ENCODE measurements at places on chromosomes 2 and 18. TPM values are rescaled to one million over a fixed set of nuclear protein-coding genes. Genes with fewer than 3 reads are reported as not detected.

GRCh38 chr2:203814661-203815540 lies 52.7 kb upstream of the CTLA4 start:
- DNase-seq, result peak; percentile 75

DNA sequence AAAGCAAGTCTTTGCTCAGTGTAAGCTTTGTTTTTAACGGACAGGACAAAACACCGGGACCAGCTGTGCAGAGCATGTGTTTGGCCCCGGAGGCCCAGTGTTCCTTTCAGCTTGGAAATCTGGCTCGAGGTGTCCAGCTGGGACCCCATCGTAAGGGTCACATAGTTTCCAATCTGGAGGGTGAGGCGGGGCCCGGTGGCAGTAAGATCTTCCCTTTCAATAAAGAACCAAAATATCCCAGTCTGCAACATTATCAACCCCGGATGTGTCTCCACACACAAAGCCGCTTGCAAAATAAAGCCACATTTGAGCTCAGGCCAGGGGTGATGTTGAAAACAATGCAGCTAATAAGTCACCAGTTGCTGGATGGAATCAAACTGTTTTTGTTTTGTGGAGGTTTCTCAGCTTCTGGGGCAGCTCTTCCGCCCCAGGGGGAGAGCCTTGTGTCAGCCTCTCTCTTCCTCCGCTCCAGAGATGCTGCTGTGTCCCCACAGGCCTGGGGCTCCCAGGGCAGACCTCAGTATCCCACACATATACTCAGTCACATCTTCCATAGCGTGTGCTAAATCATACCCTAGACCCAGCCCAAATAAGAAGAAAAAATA lies 138.6 kb upstream of the GLI2 start:
- DNase-seq, result no peak

The ANKRD39 gene
- total RNA-seq, result 2.3 TPM

DNA sequence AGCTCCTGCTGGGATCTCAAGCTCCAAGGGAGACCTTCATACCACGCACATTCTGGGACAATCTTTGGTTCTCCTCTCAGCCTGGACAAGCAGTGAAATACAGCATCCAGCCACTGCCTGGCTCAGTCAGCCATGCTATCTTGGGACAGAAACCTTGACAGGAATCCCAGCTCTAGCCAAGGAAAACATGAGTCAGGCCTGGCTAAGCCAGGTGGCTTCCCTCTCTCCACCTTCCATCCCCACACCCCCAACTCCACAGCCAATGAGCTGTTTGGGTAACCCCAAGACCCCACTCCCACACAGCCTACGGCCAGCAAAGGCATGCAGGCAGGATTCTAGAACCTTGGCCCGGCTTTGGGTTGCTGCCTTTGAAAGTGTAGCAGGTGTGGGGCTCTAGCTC lies 64.9 kb downstream of the MCFD2 start:
- no peak for DNase-seq

GRCh38 chr2:161873707-161874106 lies 200.3 kb downstream of the DPP4 start:
- no peak for DNase-seq

The HOXD12 gene
- not detected for total RNA-seq

DNA sequence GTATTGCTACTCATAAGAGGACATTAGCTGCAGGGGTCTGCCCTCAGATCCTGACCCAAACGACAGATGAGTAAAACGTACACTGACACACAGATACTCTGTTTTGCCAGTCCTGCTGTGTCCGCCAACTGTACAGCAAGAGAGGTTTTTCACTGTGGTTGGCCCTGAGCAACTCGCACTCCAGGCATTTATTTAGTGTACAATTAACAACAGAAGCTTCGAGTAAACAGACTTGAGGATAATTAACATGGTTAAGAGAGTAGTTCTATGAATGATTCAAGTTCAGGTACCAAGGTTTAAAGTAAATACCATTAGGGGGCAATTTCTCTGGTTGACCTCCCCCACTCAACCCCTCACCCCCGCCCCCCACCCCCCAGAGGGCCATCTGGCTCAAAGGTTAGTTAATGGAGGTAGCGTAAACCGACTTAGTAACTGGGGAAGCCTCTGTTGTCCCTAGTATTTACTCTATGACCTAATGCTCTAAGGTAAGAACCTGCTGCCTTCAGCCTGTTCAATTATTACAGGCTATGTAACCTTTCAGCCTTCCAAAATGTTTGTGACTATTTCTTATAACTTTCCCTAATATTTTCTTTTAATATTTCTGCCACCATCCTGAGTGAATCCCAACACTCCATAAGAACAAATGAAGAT lies 103.9 kb upstream of the XIRP2 start:
- DNase-seq, result no peak

The MYOM1 gene
- 7.8 TPM for total RNA-seq

The RTKN gene
- 9.5 TPM for total RNA-seq

GRCh38 chr18:26546875-26547645 lies 1.3 kb downstream of the KCTD1 start:
- no peak for DNase-seq

The SERPINB3 gene
- 0.21 TPM for total RNA-seq

DNA sequence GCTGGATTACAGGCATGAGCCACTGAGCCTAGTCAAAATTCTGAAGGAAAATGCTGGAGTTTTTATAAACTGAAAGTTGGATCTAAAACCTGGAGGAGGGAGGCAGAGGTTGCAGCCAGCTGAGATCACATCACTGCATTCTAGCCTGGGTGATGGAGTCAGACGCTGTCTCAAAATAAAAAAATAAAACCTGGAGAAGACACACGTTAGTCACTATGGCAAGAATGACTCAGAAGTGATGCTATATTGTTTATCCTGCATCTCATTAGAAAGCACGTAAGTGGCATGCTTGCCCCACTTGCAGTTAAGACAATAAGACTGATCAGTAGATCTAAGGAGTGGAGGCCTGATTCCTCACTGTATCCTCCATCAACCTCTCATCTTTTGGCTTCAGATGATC lies 106.6 kb upstream of the STON1 start:
- no peak for DNase-seq

The DNER gene
- total RNA-seq, result 1.2 TPM

- DNase-seq, result no peak
These were observed 8.8 kb upstream of the GBX2 start for GRCh38 chr2:236176951-236177350.

The CCDC121 gene
- 8.0 TPM for total RNA-seq

DNA sequence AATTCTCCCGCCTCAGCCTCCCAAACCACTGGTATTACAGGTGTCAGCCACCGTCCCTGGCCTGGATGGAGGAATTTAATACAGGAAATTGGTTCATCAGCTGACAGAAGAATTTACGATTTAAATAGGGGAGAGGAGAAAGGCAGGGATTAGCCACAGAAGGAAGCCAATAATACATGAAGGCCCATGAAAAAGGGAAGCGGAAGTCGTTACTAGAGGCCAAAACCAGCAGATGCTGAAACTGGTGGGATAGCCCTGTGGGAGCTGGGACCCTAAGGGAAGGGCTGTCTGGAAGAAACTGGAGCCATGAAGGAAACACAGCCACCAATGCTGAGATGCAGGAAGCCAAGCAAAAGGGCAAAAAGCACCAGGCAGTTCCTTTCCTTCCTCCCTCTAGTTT lies 163.7 kb upstream of the RMP24 start:
- no peak for DNase-seq

DNA sequence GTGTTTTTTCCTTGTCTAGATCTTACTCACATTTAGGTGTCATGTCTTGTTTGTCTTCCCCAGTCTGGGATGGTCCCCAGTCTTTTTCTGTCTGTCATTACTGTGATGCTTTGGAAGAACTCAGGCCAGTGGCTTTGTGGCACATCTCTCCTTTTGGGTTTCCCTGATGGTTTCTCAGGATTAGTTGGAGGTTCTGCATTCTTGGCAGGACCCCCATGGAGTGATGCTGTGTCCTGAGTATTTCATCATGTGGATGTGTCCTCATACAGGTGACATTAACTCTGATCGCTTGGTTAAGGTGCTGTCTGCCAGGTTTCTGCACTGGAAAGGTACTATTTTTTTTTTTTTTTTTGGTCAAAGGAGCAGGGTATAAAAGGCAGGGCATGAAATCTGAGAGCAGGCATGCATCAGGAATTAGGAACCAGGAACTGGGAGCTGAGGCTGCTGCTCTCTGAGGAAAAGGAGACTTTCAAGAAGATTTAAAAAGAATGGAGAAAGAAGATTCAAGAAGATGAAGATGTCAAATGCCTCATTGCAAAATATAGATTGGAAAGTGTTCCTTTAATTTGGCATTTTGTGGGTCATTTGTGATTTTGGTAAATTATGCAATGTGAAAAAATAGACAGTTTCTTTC lies 85.3 kb downstream of the NUP35 start:
- no peak for DNase-seq

The GALR1 gene
- total RNA-seq, result not detected

GRCh38 chr18:55054021-55054990 lies 95.0 kb upstream of the CCDC68 start:
- DNase-seq, result no peak

The OTOF gene
- not detected for total RNA-seq

GRCh38 chr2:72132981-72133720 lies 14.5 kb downstream of the CYP26B1 start:
- peak; percentile 49 for DNase-seq

DNA sequence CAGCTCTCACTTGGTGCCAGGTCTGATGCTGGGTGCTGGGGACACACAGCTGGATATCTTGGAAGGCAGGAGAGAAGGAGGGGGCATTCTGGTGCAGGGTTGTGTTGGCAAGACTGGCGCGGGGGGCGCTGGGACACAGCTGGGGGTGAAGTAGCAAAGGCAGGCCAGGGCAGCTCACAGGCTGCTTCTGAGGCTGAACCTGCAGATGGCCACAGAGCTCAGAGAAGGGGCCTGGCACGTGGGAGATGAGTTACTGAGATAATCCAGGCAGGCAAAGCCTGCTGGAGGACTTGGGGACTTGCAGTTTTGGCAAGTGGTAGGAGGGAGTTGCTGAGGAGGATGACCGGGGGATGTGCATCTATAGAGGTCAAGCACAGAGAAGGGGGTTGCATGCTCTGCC lies 16.2 kb upstream of the DGKD start:
- no peak for DNase-seq

DNA sequence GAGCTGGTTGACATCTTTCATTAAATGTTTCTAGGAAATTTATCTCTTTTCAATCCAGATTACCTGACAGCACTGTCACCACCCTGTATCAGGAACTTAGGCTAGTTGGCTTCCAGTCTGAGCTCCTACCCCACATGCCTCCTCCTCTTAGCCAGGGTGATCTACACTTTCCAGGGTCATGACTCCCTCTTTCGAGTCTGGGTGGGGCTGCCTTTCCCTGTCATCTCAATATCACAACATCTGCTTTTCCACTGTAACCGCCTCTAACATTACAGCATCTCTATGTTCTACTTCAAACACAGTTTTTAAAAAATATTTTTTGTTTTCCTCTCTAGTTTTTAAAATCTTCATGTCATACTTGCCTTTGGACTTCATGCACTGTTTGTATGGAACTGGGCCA lies 129.2 kb downstream of the RBMS1 start:
- no peak for DNase-seq

- DNase-seq, result no peak
These were observed 50.1 kb downstream of the BOLA3 start for GRCh38 chr2:74097574-74097973.

The SIX3 gene
- not detected for total RNA-seq

DNA sequence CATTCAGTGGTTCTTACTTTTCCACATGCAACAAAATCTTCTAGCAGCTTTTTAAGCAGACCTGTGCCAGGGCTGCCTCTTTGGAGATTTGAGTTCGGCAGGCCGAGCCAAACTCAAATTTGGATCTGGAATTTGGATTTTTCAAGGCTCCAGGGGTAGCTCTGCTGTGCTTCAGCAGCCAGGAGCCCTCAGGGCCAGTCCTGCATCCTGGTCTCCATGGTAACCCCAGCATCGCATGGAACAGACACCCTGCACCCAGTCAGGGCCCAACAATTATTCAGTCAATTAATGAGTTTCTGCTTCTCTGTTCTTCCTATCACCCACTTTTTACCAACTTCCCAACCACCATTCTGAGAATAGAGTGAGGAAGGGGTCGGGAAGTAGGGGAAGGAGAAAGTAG lies 30.0 kb downstream of the EN1 start:
- no peak for DNase-seq

DNA sequence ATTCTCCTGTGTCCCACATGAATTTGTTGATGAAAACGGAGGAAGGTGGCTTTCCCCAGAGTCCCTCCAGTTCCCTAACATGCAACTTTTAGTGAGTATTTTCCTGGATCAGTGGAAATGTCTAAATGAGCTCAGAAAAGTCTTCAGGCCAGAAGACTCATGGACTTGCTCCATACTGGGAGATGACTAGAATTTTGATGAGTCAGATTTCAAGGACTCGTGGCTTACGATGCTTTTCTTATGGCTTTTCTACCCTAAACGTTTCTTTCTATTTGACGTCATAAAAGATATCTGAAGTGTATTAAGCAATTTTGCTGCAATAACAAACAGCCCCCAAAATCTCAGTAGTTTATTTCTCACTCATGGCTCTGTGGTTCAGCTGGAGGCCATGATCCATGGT lies 397.6 kb downstream of the FBXO15 start:
- DNase-seq, result no peak

The NEURL3 gene
- not detected for total RNA-seq

The ALPP gene
- not detected for total RNA-seq

The GCG gene
- not detected for total RNA-seq

All from ascending aorta (tissue), 2 donors.